ENCODE measurements at places on chromosomes 3 and 15.

- no peak for DNase-seq
These were observed 15.9 kb downstream of the PLA2G4F start for GRCh38 chr15:42140383-42141070.

- DNase-seq: peak; percentile 56
These were observed 157.6 kb downstream of the NFKBIZ start for GRCh38 chr3:102006812-102007485.

DNA sequence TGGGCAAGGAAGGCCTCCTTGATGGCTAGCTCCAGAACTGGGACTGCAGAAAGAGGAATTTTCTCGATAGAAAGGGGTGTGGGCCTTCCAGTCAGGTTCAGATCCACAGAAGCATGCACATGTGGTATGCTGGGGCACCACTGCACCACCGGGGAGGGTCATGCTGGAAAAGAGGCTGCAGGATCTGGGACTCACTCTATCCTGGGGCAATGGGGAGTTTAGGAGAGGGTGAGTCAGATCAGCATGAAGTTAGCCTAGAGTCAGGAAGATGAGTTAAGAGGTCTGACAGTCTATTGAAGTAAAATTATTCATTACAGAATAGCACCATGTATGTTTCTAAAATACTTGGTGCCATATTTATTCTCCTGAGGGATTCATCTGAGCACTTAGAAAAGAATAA, 130.2 kb upstream of the TOPAZ1 start:
- DNase-seq: no peak

DNA sequence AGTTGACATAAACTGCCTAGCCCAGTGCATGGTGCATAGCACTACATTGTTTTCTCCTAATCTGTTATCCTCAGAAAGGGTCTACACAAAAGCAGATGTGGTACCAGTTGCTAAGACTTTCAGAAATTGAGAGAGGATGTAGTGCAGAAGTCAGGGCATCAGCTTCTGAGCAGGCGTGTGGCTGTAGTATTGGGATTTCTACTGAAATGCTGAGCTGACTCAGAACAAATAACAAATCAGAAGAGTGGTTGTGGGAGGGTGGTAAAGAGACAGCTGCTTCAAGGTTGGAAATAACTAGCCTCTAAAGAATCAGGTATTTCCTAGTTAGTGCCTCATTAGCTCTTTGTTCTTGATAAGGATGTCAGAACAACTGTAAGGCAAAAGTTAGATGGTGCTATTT, 161.3 kb downstream of the AKAP13 start:
- no peak for DNase-seq

DNA sequence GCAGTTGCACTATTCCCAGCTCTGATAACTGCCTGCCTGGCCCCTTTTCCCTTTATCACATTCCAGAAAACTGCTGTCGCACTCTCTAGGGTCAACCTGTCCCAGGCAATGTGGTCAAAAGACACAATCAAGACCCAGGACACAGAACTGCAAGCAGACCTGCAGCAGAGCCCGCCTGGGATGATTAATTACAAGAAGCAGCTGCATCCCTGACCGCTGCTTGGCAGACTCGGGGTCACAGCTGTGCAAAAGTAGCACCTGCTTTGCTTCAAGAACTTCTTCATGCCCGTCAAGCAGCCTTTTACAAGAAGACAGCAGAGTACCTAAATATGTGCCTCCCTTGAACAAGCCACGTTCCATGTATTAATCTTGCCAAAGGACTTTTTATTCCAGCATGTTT, 120.0 kb upstream of the ST8SIA2 start:
- DNase-seq: no peak
